ENCODE measurements at places on chromosomes 16 and 17.

DNA sequence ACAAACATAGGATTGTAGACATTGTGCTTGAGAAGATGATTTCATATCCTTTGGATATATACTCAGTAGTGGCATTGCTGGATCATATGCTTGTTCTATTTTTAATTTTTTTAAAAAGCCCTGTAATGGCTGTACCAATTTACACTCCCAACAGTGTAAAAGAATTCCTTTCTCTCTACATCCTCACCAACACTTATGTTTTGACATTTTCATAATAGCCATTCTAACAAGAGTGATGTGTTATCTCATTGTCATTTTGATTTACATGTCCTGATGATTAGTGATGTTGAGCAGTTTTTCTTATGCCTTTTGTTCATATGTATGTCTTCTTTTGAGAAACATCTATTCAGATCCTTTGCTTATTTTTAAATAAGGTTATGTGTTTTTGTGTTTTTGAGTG, 1039.2 kb upstream of the GOT2 start:
- no peak for DNase-seq

- DNase-seq: peak; percentile 37
Observed at GRCh38 chr16:30805370-30806169, 18.6 kb upstream of the ZNF629 start.

- DNase-seq: no peak
Observed at GRCh38 chr16:8109510-8110369, 480.6 kb downstream of the TMEM114 start.

DNA sequence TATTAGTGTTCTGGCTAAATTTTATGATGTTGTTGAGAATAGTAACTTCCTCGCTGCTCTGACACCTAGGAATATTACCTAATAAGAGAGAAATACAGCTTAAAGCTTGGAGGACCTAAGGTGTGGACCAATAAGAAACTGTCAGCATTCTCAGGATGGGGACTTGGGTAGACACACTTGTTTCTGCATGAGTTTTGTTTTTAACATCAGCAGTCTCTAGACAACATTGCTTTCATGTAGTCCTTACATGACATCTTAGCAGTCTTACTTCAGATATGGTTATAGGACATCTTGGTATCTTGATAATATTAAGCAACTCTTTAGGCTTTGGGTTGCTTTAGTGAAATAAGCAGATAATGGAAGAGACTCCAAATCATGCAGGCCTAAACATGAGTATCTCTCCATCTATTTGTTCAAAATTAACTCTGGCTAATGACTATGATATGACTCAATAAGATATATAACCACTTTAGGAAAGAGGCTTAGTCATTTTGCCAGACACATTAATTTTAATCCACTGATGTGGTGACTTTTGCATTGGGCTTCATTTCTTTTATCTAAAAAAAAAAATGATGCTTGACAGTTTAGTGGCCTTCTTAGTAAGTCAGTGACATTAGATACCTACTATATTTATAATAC, 84.5 kb downstream of the WNT3 start:
- DNase-seq: no peak

- no peak for DNase-seq
Observed at GRCh38 chr16:13231365-13231764, 330.0 kb downstream of the SHISA9 start.

DNA sequence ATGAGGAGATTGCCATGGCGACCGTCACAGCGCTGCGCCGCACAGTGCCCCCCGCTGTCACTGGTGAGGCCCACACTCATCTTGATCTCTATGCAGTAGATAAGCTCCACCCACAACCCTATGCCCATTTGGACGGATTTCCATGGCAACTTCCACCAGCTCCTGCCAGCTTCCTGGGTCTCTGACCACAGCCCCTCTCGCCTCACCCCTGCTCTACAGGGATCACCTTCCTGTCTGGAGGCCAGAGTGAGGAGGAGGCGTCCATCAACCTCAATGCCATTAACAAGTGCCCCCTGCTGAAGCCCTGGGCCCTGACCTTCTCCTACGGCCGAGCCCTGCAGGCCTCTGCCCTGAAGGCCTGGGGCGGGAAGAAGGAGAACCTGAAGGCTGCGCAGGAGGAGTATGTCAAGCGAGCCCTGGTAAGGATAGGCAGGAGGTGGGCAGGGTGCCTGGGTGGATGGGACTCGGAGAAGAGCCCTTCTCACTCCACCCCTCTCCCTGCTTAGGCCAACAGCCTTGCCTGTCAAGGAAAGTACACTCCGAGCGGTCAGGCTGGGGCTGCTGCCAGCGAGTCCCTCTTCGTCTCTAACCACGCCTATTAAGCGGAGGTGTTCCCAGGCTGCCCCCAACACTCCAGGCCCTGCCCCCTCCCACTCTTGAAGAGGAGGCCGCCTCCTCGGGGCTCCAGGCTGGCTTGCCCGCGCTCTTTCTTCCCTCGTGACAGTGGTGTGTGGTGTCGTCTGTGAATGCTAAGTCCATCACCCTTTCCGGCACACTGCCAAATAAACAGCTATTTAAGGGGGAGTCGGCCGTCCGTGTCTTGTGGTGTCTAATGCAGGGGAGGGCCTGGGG, 4.3 kb downstream of the ALDOA start:
- DNase-seq: no peak

- DNase-seq: no peak
Observed at GRCh38 chr16:79838496-79839259, 238.1 kb upstream of the MAF start.

DNA sequence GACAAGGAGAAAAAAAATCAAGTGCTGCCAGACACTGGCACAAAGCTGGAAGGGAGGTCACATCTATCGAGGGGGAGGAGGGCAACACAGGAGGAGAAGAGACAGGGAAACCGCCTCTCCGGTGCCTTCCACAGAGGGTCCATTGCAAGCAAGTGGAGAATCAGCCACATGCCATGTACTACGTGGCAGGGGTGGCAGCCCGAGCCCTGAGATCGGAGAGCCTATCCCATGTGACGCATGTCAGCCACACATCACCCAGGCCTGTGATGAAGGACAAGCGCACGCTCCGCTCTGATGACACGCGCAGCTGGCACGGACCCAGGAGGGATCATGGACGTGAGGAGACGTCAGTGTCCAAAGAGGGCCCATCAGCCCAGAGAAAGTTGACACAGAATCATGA, 30.1 kb downstream of the ADCY9 start:
- no peak for DNase-seq

- no peak for DNase-seq
Observed at GRCh38 chr16:27528294-27528693, 21.4 kb downstream of the GTF3C1 start.

GRCh38 chr16:11666103-11667055, 1.9 kb upstream of the SNN start:
- DNase-seq: no peak

- DNase-seq: no peak
Observed at GRCh38 chr17:30381340-30381659, 2.6 kb downstream of the CPD start.

DNA sequence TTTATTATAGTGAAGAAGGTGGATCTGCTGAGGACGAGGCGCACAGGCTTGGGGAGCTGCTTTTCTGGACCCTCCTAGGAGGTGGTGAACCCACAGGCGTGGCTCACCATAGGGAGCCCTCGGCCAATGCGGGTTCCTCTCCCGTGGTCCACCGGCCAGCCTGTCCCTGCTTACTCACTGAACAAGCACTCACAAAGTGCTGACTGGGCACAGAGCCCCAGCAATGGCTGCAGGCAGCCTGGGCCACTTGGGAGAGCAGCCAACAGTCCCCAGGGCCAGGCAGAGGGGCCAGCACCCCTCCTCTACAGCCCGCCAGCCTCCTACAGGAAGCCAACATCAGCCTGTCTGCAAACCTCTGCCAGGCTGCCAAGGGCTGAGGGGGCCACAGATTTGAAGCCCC, 19.1 kb upstream of the NCBP3 start:
- no peak for DNase-seq

GRCh38 chr17:28366605-28367004, 1.6 kb upstream of the SEBOX start:
- DNase-seq: no peak

DNA sequence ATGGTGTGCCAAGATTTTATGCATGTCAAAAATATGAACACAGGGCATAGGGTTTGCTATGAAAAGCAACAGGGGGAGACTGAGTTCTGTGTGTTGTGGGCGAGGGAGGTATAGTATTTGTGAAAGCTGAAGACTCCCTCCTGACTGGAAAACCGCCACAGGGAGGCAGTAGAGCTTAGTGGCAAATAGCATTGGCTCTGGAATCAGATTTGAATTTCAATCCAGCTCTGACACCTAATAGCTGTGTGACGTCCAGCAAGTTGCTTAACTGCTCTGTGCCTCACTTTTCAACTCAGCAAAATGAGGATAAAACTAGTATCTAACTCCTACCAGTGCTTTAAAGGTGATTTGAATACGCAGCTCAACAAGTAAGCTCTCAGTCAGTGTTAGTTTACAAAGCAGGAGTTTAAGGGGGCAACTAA, 22.0 kb downstream of the KPNA2 start:
- peak; percentile 17 for DNase-seq

- DNase-seq: no peak
Observed at GRCh38 chr17:43591779-43592562, 45.8 kb upstream of the ETV4 start.

GRCh38 chr17:4539025-4539424, 16.2 kb downstream of the MYBBP1A start:
- DNase-seq: no peak

DNA sequence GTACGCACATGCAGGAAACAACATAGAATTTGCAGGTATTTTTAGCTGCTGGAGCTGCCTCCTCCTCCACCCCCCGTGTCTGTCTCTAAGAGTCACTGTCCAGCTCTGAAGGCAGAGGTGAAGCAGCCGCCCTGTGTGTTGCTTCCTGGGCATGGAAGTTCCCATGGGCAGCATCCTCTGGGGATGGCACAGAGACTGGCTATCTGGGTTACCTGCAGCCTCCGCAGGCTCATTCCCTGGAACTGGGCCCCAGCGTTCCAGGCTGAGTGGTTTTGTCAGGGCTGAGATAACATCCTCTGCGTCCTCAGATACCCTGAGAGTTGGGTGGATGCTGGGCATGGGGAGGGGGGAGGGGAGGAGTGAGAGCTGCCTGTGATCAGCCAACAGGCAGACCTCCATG, 41.5 kb upstream of the MRTFB start:
- no peak for DNase-seq

GRCh38 chr17:37576281-37576680, 32.9 kb downstream of the SYNRG start:
- no peak for DNase-seq

GRCh38 chr16:49581630-49582298, 208.2 kb downstream of the C16orf78 start:
- DNase-seq: no peak

GRCh38 chr17:8557176-8557806, 73.2 kb downstream of the MYH10 start:
- no peak for DNase-seq

DNA sequence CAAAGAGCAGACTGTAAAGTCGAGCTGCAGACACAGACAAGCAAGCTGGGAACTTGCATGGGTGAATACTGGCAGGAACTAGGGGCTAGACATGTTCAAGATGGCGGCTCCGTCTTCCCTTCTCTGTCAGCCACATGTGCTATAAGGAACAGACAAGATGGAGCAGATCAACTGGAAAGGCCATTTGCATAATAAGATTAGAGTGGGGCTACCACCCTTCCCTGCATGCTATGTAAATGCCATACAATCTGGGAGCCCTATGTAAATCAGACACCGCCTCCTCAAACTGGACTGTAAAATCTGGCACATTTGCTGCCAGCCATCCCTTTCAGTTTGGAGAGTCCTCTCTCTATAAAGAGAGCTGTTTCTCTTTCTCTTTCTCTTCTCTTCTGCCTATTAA, 640.1 kb upstream of the CDH8 start:
- DNase-seq: no peak

GRCh38 chr16:13742928-13743327, 177.0 kb upstream of the ERCC4 start:
- DNase-seq: no peak

GRCh38 chr17:45279898-45280297, 18.0 kb upstream of the SPATA32 start:
- no peak for DNase-seq

DNA sequence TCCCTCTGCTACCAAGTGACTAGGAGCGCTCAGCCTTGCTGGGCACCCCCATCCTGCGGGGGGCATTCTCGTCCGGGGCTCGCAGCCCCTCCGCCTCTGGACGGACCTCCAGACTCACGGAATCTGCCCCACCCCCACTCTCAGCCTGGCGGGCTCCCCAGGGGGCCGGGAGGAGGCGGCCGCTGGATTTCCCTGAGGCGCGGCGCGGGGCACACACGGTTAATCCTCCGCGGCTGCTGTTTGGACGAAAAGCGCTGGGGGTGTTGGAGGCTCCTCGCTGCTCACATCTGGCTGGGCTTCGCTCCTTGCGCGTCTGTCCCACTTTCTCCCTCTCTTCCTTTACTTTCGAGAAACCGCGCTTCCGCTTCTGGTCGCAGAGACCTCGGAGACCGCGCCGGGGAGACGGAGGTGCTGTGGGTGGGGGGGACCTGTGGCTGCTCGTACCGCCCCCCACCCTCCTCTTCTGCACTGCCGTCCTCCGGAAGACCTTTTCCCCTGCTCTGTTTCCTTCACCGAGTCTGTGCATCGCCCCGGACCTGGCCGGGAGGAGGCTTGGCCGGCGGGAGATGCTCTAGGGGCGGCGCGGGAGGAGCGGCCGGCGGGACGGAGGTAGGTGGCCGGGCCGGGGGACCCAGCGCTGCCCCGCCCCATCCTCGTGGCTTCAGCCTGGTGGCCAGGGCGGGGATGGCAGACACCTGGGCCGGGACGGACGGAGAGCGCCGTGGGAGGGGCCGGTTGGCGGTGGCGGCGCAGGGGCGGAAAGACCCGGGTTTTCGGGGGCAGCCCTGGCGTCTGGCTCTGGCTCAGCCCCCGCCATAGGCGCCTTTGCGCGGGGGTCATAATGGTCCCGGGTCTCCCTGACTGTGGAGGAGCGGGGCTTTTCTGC, at the start of gene C1QTNF1:
Gene C1QTNF1 (plus strand): TSS at position 284 of the 886 bp plus-strand sequence. CDS start 19,800 bp downstream, outside the sequence.
- DNase-seq: no peak

- DNase-seq: no peak
Observed at GRCh38 chr16:23408823-23409298, 44.1 kb downstream of the COG7 start.

DNA sequence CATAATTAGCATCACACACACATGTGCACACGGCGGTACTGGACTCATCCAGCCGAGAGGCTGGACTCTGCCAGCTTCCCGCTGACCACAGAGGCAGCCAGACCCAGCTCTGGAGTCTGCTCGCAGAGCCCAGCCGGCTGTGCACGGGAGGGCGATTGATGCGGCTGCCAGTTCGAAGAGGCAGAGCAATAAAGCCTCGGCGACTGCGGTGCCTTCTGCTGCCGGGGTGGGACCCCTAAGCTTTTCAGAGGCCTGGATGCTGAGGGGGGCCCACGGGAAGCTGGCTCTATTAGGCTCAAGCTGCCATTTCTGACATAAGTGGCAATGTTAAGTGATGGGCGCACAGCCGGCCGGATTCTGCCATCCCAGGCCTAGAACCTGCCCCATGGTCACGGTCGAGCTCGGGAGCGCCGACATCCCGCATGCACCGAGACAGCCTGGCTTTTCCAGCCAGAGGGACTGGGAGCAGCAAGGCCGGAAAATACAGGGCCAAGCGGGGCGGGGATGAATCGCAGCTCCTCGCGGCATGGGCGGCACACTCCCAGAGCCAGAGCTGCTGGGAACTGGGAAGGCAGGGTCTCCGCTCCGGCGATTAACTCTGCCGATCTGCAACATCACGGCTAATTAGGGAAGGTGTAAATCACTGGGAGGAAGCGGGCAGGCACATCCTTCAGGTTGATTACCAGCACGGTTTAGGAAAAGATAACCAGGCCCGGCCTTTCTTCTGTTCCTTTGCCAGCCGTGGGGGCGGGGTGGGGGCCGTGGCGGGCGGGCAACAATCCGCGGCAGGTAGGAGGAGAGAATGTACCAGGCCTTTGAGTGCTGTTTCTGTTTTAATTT, 57.7 kb downstream of the TBC1D16 start:
- DNase-seq: no peak
